ENCODE measurements at places on chromosomes 5 and 9.

DNA sequence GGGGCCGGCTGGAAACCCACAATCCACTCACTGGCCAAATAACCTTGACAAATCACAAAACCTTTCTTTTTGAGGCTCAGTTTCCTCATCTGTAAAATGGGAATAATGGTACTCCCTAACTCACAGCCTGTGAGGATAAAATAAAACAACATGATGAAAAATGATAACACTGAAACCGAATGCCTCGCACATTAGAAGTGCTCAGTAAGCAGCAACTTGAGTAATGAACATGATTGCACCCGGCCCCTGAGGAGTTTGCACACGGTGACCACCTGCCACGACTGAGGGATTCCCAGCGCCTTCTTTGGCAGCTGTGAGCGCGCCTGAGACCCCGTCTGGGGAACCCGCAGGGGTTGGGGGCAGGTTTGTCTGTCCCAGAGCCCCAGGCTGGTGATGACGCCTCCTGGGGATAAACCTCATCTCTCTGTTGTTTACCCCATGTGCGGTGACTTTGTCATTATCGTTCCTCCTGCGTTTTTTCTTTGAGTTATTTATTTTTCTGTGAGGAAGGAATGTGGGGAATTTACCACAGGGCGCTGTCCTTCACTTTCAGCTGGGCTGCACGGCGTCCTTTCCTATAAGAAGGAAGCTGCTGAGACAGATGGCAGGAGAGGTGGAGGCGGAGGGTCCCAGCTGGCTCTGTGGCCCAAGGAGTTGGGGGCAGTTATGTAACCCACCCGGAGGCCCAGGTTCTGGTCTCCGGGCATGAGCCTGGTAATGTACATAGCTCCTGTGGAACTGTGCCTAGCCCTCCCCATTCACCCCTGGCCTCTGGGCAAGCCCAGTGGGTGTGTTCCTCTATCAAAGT lies 3.0 kb upstream of the SYNPO start:
- no peak for DNase-seq

GRCh38 chr5:61887271-61887670 lies 418.7 kb upstream of the KIF2A start:
- no peak for DNase-seq

DNA sequence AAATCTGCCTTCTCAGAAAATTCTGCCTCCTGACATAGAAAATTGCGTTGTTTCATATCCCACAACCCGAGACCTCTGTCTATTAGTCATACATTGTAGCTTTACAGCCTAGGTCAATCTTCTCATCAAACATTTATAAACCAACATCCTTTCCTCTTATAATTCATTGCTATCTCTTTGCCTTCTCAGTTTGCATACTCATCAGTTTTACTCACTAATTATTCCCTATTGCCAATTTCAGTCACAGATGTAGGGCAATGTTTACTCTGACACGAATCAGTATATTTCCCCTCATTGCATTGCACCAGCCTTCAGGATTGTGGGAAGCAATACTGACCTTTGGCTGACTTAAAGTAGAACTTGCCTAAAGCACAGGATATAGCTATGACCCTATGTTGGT lies 247.2 kb downstream of the CEMIP2 start:
- DNase-seq, result no peak

GRCh38 chr9:121284733-121285451 lies 16.9 kb downstream of the GSN start:
- DNase-seq, result no peak

DNA sequence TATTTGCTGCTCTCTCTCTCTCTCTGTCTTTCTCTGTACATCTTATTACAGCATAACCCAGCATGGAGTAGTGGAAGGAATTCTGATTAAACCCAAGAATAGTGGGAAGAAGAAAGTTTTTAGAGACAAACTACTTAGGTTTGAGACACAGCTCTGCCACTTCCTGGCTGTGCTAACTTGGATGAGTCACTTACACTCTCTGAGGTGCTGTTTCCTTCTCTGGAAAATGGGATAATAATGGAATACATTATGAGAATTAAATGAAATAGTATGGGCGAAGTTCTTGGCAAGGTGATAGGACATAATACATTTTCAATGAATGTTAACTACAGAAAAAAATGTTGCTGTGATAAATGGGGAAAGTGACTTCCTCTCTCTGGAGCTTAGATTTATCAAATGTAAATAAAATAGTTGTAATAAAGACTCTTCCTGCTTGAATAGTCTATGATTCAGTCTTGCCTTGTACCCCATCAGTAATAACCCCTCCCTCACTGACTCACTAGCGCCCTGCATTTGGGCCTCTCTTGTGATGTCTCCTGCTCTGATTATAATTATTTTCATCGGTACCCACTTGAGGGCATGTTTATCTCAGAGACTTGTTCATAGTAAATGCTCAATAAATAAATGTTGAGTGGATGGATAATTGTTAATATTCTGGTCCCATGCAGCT lies 27.6 kb downstream of the KIF4B start:
- no peak for DNase-seq

GRCh38 chr9:37295796-37296195 lies 126.7 kb upstream of the GRHPR start:
- no peak for DNase-seq

DNA sequence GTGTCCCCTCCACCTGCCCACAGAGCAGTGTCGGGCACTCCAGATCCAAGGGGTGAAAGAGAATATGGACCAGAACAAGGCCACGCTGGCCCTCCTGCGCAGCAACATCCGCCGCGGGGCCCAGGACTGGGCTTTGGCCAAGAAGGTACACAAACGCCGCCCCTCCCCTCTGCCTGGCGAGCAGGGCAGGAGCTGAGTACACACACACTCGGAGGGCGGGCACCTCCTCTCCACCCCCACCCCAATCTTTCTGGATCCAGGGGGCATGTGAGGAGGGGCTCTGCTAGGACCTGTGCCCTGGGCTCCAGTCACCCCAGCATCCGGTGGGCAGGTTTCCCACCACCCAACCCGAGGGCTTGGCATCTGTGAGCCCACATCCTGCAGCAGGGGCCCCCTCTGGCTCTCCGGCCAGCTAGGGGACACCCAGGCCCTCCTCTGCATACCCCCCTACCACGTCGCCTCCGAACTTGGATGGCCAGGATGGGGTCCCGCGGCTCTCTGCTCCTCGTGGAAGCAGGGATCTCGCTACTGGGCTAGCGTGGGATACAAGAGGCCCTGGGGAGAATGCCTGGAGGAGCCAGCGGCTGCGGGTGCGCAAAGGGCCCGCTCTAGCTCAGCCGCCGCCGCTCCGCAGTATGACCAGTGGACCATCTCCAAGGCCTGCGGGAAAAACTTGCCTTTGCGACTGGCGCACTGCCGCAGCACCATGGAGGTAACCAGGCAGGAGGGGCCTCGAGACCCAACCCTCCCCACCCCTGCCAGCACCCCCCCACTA lies 3.1 kb downstream of the CCDC183 start:
- DNase-seq, result no peak

DNA sequence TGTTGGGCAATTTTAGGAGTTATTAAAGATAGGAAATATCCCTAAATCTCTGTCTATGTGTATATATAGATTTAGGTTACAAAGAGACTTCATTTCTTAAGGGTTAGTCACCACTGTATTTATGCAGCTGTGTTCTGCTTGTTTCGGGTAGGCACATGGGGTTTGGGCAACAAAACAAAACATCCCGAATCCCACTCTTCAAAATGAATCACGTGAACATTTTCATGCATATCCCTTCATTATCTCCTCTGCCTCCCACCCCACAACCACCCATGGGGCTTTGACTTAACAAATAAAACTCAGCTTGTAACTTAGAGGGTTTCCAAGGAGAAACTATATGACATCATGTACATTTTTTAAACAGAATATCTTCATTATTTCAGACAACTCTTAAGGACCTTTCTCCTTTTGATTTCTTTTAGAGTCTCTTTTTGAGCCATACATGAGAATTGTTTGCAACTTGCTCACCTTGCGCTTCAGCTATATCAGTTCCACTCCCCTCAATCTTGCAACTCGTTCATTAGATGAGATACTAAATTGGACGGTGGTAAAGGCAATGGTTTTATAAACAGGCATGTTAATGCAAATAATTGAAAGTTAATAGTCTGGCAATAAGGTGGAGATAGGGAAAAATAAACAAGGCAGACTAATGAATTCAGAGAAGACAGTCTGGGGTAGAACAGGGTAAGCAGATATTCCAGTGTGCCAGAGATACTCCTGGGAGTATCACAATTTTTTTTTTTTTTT lies 136.7 kb downstream of the CD180 start:
- DNase-seq, result no peak

DNA sequence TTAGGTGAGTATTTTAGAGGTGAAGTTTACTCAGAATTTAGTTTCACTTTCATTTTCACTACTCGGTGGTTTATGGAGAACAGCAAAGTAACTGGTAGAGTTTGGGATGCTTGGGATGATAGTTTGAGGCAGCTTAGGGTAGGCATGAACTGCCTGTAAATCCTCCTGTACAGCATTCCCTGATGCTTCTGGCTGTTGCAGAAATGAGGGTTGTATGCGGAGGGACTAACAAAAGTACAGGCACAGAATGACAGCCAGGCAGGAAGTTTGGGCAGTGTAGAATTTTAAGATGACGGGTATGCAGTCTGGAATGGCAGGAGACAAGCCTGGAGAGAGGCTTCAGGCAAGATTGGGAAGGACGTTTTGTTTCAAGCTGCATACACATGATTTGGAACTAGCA lies 48.0 kb upstream of the FAM120AOS start:
- no peak for DNase-seq

DNA sequence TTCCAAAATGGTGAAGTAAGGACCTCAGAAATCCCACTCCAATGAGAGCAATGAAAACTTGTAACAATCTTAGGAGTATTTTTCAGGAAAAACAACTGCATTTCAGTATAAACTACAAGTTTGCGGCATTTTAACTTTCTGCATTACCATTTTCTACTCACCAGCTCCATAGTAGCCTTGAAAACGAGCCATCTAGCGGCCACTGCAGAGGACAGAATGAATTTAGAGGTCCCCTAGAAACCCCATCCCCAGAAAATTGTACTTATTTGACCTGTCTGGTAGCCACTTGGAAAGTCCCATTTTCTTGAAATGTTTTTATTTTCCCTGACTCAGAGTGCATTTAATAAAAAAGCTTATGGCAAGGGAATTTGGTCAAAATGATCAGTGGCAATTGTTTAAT lies 205.4 kb upstream of the ITGA1 start:
- DNase-seq, result no peak

DNA sequence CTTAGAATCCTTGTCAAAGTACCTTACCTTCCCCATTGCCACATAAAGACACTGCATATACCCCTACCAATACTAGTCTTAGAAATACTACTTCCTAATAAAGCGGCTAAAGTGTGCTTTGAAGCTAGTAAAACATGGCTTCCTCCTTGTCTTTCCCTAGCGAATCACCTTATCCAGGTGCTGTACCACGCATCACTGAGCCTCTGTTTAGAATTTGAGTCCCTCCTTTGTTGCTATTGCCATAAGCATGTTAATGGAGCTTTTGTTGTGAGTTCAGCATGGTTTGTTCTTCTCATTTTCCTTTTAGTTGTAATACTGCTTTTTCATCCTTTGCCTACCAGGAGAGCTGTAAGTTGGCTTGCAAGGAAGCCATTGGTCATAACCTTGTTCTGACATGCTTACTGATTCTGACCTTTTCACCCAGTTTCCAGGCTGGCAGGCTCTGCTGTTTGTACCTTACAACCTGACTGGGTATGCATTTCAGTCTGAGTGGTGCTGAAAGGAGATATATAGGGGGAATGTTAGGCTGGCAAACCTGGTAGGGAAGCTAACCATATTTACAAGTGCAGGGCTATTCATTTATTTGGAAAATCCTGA lies 49.8 kb downstream of the LMNB1 start:
- no peak for DNase-seq

GRCh38 chr5:141657937-141658545 lies 6.8 kb upstream of the FCHSD1 start:
- peak; percentile 73 for DNase-seq

GRCh38 chr5:2904956-2905355 lies 153.5 kb upstream of the IRX2 start:
- DNase-seq, result no peak

- no peak for DNase-seq
These were observed 31.4 kb downstream of the FANCC start for GRCh38 chr9:95286151-95286550.

DNA sequence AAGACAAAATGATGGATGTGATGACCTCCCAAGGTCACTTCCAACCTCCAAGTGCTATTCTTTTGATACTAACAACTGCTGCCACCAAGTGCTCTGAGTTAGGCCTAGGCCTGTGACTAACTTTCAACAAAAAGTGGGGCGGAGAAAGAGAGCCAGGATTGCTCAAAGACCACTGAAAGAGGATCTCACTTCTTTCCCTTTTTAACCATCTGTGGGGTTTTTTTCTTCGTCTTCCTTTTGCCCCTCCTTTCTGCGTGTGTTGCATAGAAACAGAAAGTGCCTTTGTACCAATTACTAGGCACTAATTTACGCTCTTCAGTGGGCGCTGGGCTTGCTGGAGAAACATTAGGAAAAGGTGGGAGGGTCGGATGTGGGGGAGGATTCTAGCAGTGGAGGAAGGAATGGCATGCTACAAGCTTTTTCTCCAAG lies 8.0 kb downstream of the KLF9 start:
- DNase-seq, result peak; percentile 95

GRCh38 chr5:125584140-125584520 lies 837.7 kb upstream of the ZNF608 start:
- DNase-seq, result no peak

DNA sequence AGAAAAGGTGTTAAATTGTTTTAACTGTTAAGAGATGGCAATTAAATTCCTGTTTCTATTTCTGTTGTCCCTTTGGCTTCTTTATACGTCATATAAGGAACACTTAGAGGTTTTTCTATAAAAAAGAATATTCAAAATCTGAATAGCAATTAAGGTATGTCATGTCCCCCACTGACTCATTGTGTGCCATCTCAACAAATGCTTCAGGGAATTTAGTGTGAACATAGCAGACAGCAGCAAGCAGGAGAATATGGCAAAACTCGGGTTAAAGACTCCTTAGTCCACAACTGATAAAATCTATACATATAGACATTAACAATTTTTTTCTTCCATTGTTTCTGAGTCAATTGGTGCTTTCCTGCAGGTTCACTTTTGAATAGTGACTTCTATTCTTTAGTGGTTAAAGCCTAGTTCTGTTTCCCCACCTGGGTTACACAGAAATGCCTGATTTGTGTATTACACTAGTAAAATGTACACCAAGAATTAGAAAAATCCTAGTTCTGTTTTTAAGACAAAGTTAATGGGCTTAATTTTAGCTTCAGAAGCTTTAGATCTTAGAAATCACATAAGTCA lies 17.9 kb upstream of the RPS23 start:
- no peak for DNase-seq

- DNase-seq, result no peak
These were observed 2.6 kb downstream of the UBTD2 start for GRCh38 chr5:172280929-172281328.

DNA sequence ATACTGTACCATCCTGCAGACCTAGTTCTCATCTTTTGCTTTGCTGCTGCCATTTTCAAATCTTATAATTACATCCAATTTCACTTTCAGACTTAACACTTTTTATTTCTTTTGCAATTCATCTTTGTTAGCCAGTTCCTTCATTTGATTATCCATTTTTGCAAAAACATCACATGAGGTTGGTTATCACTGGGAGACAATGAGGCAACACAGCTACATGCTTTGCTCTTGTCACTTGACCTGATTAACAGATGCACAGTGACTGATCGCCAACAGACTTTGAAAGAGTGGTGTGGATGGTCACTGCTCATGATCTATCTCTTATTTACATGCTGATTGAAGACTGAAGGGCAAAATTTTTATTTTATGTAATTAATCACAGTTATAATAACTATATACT lies 17.0 kb upstream of the RNF20 start:
- DNase-seq, result no peak

GRCh38 chr5:100667161-100667630 lies 132.0 kb downstream of the FAM174A start:
- peak; percentile 69 for DNase-seq
